NCI-H2029 (cell line): ENCODE measurements at places on chromosomes 12 and 14.

DNA sequence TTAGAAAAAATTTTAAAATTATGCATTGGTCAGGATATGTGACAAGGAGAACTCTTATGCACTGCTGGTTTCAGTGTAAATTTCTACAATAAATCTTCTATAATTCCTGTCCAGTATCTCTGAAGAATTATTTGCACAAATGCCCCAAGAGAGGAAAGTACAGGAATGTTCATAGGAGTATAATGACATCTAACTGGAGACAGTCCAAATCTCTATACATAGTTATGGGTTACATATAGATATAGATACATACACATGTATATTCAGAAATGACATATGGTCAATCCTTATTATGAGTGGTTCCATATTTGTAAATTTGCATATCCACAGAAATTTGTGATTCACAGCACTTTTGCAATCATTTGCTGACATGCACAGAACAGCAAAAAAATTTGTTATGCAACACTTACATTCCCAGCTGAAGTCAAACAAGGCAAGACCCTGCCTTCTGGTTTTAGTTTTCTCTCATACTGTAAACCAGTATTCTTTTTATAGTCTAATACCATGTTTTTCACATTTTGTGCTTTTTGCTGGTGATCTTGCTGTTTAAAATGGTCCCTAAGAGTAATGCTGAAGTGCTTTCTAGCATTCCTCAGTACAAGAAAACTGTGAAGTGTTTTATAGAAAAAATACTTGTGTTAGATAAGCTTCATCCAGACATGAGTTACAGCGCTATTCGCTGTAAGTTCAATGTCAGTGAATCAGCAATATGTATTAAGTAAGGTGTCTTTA lies 103.8 kb downstream of the SLC16A7 start:
- DNase-seq: no peak

GRCh38 chr12:96719660-96720362 lies 187.2 kb upstream of the NEDD1 start:
- peak; percentile 80 for DNase-seq

GRCh38 chr12:100273782-100274181 lies 6.8 kb downstream of the SCYL2 start:
- no peak for DNase-seq

DNA sequence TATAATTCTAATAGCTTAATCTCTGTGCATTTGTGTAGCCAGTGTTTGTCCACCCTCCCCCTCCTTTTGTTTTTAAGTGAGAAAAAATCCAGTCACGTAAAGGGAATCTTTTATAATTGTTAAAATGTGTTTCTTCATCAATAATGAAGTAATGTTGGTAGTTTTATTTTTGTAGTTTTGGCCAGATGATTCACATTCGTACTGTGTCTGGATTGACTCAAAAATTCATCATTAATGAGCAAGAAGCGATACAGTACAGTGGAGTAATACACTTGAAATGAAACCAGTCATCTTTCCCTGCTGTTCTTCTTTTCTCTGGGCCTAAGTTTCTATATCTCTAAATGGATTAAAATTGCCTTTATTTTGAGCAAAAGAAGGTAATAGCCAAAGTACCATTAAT lies 86.5 kb downstream of the SRGAP1 start:
- DNase-seq: no peak

GRCh38 chr12:116943419-116944372 lies 32.9 kb downstream of the FBXW8 start:
- DNase-seq: no peak

- no peak for DNase-seq
Measured at GRCh38 chr12:99302874-99303273, 344.7 kb upstream of the GARIN6 start.

- no peak for DNase-seq
Measured at GRCh38 chr14:50087341-50088116, 28.8 kb downstream of the VCPKMT start.

DNA sequence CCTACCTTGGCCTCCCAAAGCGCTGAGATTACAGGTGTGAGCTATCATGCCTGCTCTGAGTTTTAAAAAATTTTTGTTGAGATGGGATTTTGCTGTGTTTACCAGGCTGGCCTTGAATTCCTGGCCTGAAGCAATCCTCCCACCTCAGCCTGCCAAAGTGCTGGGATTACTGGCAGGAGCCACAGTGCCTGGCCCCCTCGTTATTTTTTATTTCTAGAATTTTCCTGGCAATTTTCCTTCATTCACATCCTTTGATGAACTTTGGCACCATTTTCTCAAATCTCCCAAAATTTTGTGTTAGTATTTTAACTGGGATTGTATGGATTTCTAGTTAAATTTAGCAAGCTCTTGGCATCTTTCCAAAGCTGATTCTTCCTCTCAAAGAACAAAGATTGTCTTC lies 24.6 kb upstream of the SCARB1 start:
- DNase-seq: no peak

DNA sequence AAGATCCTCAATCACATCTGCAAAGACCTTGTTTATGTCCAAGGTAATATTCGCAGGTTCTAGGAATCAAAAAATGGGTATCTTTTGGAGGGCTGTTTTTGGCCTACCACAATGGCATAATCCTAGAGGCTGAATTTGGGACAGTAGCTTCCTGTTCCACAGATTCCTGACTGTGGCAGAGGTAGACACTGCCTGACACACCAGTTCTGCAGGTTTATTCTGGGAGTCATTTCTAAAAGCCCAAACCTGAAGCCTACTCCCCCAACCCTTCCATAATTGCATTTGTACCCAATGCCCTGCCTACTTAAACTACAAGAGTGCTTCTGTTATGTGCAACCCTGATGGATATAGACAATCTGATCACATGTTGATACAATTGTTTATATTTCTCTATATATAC lies 378.9 kb downstream of the PCNX1 start:
- no peak for DNase-seq
